ENCODE measurements at places on chromosomes 4 and X. TPM values are rescaled to one million over a fixed set of nuclear protein-coding genes. Genes with fewer than 3 reads are reported as not detected.

The BMP3 gene
- polyA plus RNA-seq = 18.7 TPM

- DNase-seq = no peak
Observed at GRCh38 chr4:19438233-19438632, 813.5 kb upstream of the SLIT2 start.

- no peak for DNase-seq
Observed at GRCh38 chrX:136975684-136976470, 57.9 kb downstream of the GPR101 start.

- no peak for DNase-seq
Observed at GRCh38 chr4:41460641-41461040, 77.3 kb upstream of the LIMCH1 start.

Data from right renal pelvis (tissue), 4 donors.